Stimulated activated CD4-positive, alpha-beta T cell treated with anti-CD3 and anti-CD28 coated beads, Interleukin-12 subunit alpha, Interleukin-12 subunit beta, amount 100 ng/mL, for 4 hours (primary cell): ENCODE measurements at places on chromosomes 11 and 22.

DNA sequence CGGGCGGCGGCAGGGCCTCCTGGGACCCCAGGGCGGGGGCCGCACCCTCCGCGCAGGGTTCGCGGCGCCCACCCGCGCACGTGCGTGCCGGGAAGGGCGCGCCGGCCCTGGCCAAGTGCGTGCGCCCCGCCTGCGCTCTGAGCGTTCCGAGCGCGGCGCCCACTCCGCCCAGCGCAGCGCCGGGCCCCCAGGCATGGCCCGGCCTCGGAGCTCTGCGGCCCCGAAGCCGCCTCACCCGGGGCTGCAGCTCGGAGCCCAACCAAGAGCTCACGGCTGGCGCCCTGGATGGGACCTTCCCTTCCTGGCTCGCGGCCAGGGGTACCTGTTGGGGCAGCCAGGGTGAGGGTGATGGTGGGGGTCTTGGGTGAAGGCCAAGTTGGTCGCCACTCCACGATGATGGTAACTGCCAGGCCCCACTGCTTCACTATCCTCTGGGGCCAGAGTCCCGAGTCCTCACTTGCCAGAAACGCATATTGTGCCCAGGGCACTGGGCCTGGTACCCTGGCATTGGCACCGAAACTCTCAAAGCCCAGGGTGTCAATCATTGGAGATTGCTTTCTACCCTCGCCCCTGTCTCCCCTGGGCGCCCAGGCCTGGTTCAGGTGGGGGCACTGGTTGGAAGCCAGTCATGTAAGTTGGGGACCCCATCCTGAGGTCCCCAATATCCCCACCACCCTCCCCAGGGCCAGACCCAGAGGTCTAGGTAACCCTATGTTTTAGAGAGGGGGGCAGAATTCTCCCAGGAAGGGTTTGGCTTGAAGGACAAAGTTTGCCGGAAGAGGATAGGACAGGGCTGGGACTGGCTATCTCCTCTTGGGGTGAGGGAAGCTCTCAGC lies 882 bp downstream of the ANO1 start:
- DNase-seq: no peak

- DNase-seq: no peak
Observed at GRCh38 chr11:7759010-7759409, 37.7 kb downstream of the OR5P2 start.

DNA sequence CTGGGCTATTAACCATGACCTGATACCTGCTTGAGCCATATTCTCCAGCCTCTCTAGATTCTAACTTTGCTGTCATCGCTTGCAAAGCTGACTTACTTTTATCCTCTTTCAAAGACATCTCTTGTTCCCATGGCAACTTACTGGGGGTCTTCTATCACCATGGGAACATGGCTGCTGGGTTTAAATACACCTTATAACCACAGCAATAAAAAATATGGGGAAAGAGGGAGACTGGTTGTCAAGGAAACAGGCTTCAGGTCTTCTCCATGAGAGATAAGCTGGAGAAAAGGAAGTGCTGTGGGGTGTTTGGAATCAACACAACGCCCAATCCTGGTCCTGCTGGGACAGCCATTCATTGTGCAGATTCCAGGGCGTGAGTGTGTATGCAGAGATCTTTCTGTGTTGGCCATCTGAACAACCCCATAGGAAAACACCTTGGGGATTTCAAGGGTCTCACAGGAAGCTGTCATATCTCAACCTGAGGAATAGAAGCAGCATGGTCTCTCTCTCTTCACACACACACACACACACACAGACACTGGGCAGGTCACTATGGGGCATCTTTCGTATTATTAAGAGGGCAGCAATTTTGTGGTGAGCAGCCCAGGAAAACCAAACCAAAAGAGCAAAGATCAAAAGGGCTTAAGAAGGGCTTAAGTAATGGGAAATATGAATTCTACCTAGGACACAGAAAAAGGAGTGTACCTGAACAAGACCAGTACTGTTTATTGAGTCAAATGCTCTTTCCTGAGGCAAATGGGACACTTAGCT lies 344.7 kb upstream of the NCAM1 start:
- no peak for DNase-seq

DNA sequence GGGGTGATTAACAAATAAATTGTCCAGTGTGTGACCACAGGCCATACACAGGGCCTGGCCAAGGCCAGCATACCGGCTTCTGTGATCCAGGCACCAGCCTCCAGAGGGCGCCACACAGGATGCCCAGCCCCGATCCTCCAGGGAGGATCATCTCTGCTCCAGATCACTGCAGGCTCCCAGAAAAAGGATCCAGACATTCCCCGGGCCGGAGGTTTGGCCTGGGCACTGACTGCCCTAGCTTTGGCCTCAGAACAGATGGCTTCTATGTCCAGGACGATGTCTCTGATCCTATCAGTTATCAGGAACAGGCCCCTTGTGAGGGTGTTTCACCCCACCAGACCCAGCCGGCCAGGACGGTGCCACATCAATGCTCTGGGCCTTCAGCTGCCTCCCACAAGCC lies 74.5 kb upstream of the LMO1 start:
- peak; percentile 10 for DNase-seq

DNA sequence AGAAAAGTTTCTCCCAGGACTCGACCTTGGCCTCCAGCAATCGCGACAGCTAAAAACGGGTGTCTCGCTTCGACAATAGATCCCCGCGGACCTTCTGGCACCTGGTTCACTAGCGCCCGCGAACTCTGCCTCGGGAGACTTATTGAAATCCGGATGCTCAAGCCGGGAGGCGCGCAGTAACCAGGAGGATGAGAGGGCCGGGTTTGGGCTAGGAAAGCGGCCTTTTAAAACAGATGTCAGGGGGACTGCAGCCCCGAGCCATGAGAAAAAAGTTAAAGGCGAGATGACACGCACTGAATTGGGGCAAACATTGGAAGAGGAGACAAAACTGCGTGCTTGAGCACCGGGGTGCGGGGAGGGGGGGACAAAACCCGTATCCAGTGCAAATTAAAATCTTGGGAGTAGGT lies 637 bp upstream of the ZBTB16 start:
- no peak for DNase-seq

GRCh38 chr22:29758068-29758622 lies 8.7 kb downstream of the ZMAT5 start:
- DNase-seq: no peak

GRCh38 chr11:69445131-69445470 lies 36.4 kb upstream of the LINC01488 start:
- DNase-seq: no peak

- no peak for DNase-seq
Observed at GRCh38 chr22:41943661-41944209, 3.2 kb downstream of the CENPM start.

DNA sequence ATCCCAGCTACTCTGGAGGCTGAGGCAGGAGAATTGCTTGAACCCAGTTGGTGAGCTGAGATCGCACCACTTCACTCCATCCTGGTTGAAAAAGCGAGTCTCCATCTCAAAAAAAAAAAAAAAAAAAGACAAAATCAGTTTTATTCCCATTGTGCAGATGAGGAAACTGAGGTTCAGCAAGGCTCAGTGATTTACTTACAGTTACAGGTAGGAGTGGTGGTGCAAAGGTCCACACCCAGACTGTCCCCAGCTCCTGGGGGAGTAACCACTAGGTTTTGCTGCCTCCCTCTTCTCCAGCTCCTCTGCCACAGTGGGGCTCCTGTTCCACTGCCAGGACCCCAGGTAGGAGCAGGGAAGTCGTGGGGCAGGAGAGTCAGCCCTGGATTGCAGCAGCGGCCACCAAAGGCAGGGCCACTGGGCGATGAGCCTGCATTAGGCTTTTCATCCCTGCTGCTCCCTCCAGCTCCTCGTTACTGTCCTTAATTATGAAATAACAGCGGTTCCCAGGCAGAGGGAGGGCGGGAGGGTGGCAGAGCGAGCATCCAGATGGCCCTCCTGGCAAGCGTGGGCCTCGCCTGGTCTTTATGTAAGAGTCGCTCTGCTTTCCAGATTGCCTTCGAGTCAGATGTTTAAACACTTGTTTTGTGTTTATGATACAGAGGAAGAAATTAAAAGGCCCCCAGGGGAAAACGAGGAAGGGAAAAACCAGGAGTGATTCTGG lies 15.5 kb upstream of the RASD2 start:
- DNase-seq: no peak

GRCh38 chr11:47123094-47123493 lies 53.6 kb downstream of the ARFGAP2 start:
- DNase-seq: no peak

- peak; percentile 54 for DNase-seq
Observed at GRCh38 chr11:61092280-61092766, 10.0 kb upstream of the CD5 start.

GRCh38 chr11:27211370-27212127 lies 151.5 kb downstream of the CCDC34 start:
- no peak for DNase-seq

- no peak for DNase-seq
Observed at GRCh38 chr11:106656646-106657045, 361.6 kb downstream of the GUCY1A2 start.

DNA sequence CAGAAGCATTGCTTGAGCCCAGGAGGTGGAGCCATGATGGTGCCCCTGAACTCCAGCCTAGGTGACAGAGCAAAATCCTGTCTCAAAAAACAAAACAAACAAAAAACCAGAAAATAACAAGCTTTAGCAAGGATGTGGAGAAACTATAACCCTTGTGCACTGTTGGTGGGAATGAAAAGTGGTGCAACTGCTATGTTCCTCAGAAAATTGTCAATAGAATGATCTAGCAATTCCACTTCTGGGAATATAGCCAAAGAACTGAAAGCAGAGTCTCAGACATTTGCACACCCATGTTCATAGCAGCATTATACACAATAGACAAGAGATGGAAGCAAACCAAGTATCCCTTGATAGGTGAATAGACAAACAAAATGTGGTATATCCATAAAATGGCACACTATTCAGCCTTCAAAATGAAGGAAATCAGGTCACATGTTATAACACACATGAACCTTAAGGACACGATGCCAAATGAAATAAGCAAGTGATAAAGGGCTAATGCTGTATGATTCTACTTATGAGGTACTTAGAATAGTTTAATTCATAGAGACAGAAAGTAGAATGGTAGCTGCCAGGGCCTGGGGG lies 15.9 kb downstream of the KLHL22 start:
- no peak for DNase-seq

GRCh38 chr11:86800076-86800959 lies at the start of gene PRSS23:
Gene PRSS23 (plus strand): TSS chr11:86800542. CDS start chr11:86807644, 7,102 bp downstream.
- peak; percentile 38 for DNase-seq

- no peak for DNase-seq
Observed at GRCh38 chr11:134497586-134497985, 85.5 kb upstream of the B3GAT1 start.

- no peak for DNase-seq
Observed at GRCh38 chr11:83265331-83265730, 20.8 kb downstream of the CCDC90B start.

DNA sequence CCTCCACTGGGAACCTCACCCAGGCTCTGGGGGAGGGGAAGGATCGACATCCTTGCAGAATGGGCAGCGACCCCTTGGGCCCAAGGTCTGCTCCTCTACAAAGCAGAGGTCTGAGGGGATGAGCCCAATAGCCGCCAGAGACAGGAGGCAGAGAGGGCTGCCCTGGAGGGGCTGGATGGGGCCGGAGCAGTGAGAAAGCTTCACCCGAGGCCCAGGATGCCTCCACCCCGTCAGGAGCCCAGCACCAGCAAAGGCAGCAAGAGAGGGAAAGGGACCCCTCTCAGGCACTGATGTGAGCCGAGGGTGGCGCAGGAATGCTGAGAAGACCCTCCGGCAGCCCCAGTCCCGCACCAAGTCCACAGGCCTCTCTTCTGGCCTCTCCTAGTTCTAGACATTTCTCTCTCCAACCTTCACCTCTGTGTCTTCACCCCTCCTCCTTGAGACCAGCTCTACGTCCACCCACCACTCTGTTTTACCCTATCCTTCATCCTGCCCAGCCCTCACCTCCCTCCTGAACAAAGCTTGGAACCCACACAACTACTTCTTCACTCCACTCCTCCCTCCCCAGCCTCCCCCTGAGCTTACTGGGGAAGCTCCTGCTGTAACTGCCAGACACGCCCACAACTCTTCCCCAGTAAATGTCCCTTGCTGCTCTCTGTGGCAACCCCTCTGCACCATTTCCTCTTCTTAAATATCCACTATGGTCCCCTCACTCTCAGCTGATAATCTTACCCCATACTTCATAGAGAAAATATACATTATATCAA lies 131.9 kb downstream of the MPPED1 start:
- no peak for DNase-seq

GRCh38 chr11:27473017-27473406 lies 422 bp upstream of the LGR4 start:
- DNase-seq: no peak

DNA sequence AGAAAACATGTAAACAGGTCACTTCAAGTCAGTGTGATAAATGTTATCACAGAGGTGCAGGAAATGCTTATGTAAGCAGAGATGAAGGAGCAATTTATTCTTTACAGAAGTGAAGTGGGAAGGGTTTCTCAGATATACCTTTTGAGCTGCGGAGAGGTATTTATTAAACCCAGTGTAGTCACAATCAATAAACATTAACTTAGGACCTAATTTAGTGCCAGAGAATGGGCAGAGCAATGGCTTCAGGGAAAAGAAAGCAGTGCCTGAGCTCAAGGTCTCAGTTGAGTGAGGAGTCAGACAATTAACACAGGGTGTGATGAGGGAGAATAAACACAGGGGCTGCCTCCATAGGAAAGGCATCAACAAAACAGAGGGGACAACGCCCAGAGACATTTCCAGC lies 1.9 kb downstream of the MS4A5 start:
- no peak for DNase-seq

GRCh38 chr11:128193615-128194014 lies 393.7 kb downstream of the ETS1 start:
- no peak for DNase-seq

DNA sequence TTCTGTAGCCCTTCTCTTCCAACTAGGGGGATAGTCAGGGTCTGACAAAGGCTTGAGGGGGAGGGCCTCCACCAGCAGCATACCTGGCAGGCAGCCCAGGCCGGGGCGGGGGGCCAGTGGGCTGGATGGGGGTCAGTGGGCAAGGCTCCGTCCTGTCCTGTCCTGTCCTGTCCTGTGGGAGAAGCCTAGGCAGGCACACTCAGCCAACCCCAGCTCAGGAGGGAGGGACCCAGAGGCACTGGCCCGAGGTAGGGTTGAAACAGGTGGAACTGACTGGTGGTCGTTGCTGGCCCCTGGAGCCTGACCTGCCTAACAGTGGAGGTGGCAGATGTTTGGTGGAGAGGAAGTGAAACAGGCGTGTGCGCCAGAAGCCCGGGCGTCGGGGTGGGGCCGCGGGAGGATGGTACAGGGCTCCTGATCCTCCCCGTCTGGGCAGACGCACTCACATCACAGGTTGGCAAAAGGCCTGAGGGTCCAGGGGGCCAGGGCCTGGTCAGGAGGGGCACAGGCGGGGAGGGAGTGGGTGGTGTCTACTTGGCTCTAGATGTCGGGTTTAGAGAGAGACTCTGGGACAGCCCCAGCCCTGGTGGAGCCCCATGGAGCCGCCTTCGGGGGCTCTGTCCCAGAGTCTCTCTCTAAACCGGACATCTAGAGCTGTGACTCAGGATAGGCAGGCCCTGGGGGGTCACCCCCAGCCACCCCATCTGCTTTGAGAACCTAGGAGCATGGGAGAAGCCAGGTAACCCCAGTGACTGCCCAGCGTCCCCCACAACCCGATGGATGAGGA lies 32.5 kb upstream of the GRAMD4 start:
- no peak for DNase-seq

GRCh38 chr22:24060375-24060788 lies 49.3 kb downstream of the CABIN1 start:
- no peak for DNase-seq

DNA sequence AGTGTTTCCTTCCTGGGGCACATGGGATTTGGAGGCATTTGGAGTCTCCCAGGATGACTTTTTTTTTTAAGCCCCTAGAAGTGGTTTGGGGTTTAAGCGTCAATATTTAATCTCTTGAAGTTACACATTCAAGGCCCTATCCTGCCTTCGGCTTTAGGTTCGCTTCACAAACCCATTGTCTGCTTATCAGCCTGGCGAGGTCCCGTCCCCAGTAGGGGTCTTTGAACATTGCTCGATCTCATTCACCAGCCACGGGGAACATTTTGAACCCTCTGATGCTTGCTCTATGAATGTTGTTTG lies 75.9 kb downstream of the KCNQ1 start:
- DNase-seq: no peak
